ENCODE measurements at places on chromosomes 5 and 9. TPM values are rescaled to one million over a fixed set of nuclear protein-coding genes. Genes with fewer than 3 reads are reported as not detected.
A peak's percentile ranks its signal among the peaks of the same experiment; 100 is the strongest.

WNT8A gene
- not detected for total RNA-seq

ADRA1B gene
- total RNA-seq: not detected

TNPO1 gene
- total RNA-seq: 123 TPM

HSPA9 gene
- total RNA-seq: 735 TPM

DNA sequence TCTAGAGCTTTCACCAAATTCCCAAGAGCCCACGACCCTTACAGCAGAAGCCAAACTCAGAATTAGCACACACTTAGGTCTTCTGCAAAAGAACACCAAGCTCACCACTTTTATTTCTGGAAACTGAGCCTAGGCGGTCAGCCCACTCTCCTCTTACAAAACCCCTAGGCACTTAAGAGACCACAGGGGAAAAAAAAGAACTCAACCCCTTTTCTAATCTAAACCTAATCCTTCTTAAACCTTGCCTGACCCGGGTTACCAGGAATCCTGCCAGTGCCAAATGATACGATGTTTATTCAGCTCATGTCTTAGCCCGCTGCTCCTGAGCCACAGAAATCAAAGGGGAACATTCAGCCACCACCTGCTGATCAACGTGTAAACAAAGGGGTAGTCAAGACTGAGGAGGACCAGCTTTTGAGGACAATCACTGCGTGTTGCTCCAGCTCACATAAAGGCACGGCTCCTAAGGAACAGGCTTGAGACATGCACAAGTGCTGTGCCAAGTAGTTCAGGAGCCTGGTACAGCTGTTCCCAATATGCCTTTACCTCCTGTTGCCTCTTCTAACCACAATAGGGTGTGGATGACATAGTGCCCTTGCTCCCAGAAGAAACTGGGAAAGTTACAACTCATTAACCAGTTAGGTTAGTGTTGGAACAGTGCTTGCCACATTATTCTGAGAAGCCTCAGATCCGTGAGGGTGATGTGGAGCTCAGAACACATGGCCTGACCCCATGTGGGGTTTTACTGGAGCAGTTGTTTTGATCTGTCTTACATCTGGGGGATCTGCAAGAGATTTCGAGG lies 49.3 kb downstream of the ZFAND5 start:
- DNase-seq: no peak

DNA sequence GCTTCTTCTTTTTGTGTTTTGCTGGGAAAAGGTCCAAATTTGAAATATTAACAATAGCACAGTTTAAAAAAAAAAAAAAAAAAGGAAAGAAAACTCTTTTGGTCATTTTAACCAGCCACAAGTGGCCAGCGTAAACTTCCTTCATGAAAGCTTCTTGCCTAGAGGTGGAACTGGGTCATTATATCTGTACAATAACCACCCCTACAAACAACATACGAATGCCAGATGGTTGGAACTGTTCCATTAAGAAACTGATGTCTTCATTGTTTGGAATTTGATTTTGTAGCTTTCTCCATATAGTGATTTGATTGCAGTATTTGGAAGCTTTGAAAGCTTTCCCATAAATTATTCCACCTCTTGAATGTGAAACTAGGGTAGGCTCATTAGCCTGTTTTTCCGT lies 18.3 kb upstream of the LPAR1 start:
- DNase-seq: no peak

DNA sequence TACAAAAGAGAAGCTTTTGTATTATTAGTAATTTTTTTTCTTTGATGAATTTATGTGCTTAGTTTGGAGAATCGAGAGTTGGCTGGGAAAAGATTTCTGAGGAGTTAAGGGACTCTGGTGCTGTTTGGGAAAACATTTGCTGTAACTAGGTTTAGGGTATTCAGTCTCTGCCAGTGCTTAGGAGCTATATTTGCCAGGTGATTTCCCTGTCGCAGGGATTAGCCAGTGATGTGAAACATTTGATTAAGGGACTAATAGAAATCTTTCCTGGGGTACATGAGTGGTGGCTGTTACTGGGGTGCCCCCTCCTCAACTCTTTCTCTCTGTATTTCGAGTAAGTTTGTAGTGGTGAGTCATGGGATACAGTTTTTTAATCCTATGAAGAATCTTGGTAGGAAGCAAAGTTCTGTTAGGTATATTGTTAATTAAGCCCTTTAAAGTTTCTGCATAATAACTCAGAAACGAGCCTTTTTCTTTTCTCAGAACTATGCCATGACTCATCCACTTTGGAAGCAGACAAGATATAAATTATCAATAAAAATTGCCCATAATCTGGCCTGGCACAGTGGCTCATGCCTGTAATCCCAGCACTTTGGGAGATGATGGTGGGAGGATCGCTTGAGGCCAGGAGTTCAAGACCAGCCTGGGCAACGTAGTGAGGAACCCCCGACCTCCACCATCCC lies 18.6 kb downstream of the RGMB start:
- DNase-seq: no peak

- no peak for DNase-seq
These were observed 11.9 kb upstream of the EQTN start for GRCh38 chr9:27308691-27309390.

DNA sequence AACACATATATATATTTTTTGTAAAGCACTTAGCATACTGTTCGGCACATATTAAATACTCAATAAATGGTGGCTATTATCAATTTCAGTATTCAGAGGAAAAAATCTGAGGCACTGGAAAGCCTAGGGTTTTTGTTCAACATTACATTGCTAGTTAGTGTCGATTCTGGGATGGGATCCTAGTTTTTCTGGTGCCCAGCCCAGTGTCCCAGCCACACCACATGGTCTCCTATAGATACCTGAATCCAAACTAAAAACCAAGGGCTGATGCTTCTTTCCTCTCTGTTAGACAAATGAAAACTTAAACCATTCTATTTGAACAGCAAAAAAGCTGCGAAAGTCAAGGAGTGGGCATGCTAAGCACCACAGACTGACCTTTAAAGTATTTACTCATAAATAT lies 810.7 kb upstream of the DMAC1 start:
- DNase-seq: no peak

DNA sequence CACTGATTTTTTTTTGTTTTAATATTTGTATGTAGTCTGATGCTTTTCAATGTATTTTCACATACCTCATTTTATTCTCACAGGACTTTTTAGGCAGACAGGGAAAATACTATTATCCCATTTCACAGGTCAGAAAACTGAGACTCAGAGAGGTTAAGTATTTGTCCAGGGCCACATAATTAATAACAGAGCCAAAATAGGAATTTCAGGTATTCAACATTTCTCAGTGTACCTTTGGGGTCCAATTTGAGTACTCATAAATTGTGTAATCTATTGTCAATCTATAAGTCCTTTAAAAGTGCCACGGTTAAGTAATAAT lies 120.7 kb upstream of the GRHPR start:
- no peak for DNase-seq

GRCh38 chr5:58080573-58080972 lies 379.3 kb downstream of the PLK2 start:
- no peak for DNase-seq

DNA sequence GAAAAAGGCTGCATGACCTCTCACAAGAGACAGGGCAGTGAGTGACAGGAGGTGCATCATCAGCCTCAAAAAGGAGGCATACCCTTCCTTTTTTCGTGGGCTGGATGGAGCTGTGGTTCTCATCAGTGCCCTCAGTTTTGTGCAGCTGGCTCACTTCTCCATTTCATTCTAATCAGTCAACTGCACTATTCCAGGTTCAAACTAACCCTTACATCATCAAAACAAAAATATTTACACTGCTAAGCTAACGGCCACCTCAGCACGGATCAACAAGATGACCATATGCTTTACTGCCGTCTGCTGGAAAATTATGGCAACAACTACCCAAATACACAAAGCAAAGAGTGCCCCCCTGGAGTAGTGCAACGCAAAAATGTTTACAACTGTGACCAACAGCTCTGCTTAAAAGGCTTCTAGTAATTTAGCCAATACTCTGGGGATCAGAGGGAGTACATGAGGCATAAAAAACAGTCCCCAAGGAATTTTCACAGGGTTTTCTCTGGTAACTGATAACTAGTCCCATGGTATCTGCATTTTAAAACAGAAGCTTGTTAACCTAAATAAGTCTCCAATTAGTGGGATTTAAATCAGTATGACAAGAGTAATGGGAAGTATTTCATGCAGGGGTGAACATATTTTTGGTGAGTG lies 10.8 kb downstream of the KCNV2 start:
- DNase-seq: peak; percentile 58

DNA sequence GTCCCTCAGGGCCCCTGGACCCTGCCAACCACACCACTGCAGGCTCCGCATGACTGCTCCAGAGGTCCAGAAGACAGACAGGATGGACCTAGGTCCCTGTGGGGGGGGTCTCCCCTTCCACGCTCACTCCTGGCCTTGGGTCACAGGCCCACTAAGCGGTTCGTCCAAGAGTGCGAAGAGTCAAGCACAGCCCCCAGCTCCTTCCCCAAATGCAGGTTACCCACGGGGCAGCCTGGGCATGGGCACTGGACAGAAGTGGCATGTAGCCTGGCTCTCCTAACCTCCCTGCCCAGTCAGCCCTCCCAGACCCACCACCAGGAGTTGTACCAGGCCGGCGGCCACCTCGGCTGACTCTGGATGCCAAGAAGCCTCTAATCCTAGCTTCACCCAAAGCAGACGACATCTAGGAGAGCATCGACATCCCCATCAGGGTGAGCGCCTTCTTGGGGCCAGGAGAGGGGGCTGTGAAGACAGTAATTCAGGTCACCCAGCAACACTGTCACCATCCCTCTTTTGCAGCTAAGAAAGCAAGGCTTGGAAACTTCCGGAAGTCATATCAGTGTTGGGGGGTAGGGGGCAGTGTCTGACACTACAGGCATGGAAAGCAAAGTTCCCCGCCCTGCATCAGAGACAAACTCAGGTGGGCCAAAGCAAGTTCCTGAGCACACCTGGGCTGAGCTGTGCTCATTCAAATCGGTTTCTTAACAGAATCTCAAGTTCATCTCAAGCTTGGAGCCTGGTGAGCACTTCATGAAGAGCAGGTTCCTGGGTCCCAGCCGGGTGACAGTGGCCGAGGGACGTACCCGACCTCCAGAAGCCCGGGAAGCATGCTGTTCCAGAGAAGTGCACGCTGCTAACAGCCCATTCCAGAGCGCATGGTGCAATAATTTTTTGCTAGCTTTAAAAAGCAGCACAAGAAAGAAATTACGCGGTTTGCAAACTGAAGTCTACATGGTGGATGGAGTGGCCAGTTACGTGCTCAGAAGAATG lies 68.7 kb downstream of the SEMA4D start:
- no peak for DNase-seq

DNA sequence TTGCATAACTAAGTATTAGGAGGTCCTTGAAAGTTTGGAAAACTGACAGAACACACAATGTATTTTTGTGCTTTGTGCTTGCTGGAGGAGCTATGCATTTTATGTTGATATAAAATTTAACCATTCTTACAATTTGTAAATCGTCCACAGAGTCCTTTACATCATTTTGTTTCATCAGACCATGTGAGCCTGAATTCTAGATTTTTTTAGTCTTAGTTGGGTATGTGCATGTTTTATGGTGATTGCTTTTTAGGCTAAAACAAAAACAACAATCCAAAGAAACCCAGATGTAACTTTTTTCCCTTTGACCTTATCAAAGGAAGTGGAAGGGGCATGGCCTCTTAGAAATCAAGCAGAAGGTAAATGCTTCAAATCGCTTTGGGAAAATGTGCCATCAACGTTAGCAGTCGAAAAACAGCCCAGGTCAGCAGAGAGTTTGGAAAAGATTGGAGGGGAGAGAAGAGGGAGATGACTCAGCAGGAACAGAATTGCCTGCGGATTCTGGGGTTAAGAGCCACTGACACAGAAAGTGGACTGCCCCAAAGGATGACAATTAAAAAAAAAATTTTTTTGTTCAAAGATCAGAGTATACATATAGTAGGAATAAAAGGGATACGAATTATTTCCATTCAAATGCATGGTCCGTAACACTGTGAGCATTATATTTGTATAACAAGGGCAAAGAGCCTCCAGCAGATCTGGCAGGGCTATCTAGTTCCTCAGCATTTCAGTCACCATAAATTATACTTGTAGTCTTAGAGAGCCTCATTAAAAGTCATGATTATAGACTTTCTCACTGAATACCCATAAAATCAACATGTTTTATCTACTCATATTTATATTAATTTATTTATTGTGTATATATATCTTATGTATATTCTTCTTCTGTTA lies 253.5 kb upstream of the HAPLN1 start:
- no peak for DNase-seq
